ENCODE measurements at places on chromosomes 2 and 18. TPM values are rescaled to one million over a fixed set of nuclear protein-coding genes. Genes with fewer than 3 reads are reported as not detected.

The ADGRF3 gene
- total RNA-seq = 0.02 TPM

The DCAF17 gene
- total RNA-seq = 11.4 TPM

The IL36RN gene
- not detected for total RNA-seq

DNA sequence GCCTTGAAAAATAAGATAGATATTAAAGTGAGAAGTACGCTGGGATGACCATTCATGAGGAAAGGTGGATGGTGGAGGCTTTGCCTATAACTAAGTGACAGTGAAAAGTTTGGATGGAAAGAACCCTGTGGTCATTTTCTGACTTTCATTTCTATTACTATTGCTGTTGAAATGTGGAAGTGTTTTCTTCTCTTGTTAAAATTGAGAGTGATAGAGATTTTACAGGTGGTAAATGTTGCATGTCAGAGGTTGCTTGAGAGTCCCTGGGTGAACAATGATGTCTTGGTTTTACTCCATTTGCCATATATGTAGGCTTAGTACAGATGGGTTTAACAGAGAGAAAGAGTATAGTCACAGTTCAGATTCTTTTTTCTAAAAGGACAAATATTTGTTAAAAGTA is 18.4 kb downstream of the NCOA1 start:
- no peak for DNase-seq

DNA sequence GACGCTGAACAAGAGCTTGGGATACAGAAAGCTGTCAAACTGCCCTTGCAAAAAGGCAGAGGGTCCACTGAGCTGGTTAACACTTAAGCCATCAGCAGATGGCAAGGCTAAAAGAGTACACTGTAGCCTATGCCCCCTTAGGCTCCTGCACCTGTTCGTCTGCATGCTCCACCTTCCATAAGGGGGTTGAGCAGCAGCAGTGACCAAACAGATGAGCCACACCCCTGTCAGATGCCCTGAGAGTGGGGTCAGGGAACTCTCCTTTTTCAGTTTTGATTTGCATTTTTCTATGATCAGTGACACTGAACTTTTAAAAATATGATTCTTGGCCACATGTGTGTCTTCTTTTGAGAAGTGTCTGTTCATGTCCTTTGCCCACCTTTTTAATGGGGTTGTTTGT is 402.5 kb upstream of the FAM98A start:
- DNase-seq = no peak

Measured in H4 (cell line).